ENCODE measurements at places on chromosomes 7 and 10. TPM values are rescaled to one million over a fixed set of nuclear protein-coding genes. Genes with fewer than 3 reads are reported as not detected.

DNA sequence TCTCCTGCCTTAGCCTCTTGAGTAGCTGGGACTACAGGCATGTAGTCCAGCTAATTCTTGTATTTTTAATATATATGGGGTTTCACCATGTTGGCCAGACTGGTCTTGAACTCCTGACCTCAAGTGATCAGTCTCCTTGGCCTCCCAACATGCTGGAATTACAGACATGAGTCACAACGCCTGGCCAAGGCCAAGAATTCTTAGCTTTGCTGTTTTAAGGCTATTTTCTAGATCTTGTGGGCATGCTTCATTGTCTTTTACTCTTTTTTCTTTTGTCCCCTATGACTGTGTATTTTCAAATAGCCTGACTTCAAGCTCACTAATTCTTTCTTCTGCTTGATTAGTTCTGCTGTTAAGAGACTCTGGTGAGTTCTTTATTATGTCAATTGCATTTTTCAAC, 56.4 kb upstream of the TAS2R16 start:
- no peaks in the 10 kb centered on the region for H3K4me1 ChIP-seq
- H3K27me3 ChIP-seq = no peaks in the 10 kb centered on the region
- no peaks in the 10 kb centered on the region for H3K36me3 ChIP-seq
- no peak for DNase-seq

- H3K27ac ChIP-seq = no peak overlapping the region
- no peaks in the 10 kb centered on the region for H3K4me1 ChIP-seq
- DNase-seq = no peak
- H3K4me3 ChIP-seq = no peak overlapping the region
- no peaks in the 10 kb centered on the region for H3K36me3 ChIP-seq
Measured at GRCh38 chr7:77548206-77548605, 11.1 kb downstream of the PTPN12 start.

GRCh38 chr7:82423446-82423845, 20.1 kb downstream of the CACNA2D1 start:
- H3K4me3 ChIP-seq = no peak overlapping the region
- no peaks in the 10 kb centered on the region for H3K36me3 ChIP-seq
- no peak for DNase-seq
- no peaks in the 10 kb centered on the region for H3K27me3 ChIP-seq
- H3K4me1 ChIP-seq = no peaks in the 10 kb centered on the region

Gene SLC13A1
- not detected for total RNA-seq

Gene SMKR1
- not detected for total RNA-seq

GRCh38 chr10:26779176-26779860, 81.4 kb downstream of the ABI1 start:
- no peak for DNase-seq
- H3K4me3 ChIP-seq = no peak overlapping the region
- H3K4me1 ChIP-seq = no peaks in the 10 kb centered on the region

GRCh38 chr7:30321089-30321881, 36.9 kb downstream of the ZNRF2 start:
- no peaks in the 10 kb centered on the region for H3K36me3 ChIP-seq
- H3K27ac ChIP-seq = peak overlapping the region; percentile 54
- no peaks in the 10 kb centered on the region for H3K27me3 ChIP-seq
- H3K4me3 ChIP-seq = no peak overlapping the region
- H3K4me1 ChIP-seq = no peaks in the 10 kb centered on the region
- DNase-seq = no peak

GRCh38 chr10:93160829-93161228, 87.1 kb downstream of the CYP26A1 start:
- no peaks in the 10 kb centered on the region for H3K27me3 ChIP-seq
- H3K4me1 ChIP-seq = no peaks in the 10 kb centered on the region
- no peaks in the 10 kb centered on the region for H3K36me3 ChIP-seq
- H3K27ac ChIP-seq = no peak overlapping the region
- no peak overlapping the region for H3K4me3 ChIP-seq
- no peak for DNase-seq

GRCh38 chr10:3757638-3758490, 27.1 kb downstream of the KLF6 start:
- no peak for DNase-seq
- no peak overlapping the region for H3K4me3 ChIP-seq
- H3K4me1 ChIP-seq = no peaks in the 10 kb centered on the region
- no peaks in the 10 kb centered on the region for H3K27me3 ChIP-seq
- no peaks in the 10 kb centered on the region for H3K36me3 ChIP-seq
- no peak overlapping the region for H3K27ac ChIP-seq

Gene GPR15LG
- total RNA-seq = not detected

Gene MMP21
- total RNA-seq = 0.33 TPM

DNA sequence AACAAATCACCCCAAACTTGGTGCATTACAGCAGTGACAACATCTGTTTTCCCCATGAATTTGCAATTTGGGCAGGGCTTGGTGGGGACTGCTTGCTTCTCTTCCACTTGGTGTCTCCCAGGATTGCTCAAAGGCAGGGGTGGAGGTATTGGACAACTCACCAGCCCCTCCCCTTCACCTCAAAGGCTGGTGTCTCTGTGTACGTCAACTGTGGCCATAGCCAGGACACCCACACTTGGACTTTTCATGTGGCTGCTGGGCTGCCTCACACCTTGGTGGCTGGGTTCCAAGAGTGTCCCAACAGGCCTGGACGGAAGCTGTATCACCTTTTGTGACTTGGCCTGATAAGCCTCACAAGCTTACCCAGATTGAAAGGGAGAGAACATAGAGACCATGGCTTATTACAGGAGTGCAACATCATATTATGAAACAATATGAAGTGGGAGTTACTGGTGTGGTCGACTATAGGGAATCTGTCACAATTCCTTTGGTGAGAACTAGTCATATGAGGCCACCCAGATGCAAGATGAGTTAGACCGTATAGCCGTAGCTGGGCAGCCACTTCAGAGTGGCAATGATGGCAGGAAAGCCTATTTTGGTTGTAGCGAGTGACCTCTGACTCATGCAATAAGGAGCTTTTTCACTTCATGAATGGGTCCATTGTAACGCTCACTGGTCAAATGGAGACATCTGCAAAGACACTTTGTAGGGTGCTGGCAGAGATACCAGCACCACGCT, 187.6 kb upstream of the ITGB1 start:
- H3K4me1 ChIP-seq = no peaks in the 10 kb centered on the region
- H3K27me3 ChIP-seq = no peaks in the 10 kb centered on the region
- no peak for DNase-seq
- H3K27ac ChIP-seq = no peak overlapping the region

DNA sequence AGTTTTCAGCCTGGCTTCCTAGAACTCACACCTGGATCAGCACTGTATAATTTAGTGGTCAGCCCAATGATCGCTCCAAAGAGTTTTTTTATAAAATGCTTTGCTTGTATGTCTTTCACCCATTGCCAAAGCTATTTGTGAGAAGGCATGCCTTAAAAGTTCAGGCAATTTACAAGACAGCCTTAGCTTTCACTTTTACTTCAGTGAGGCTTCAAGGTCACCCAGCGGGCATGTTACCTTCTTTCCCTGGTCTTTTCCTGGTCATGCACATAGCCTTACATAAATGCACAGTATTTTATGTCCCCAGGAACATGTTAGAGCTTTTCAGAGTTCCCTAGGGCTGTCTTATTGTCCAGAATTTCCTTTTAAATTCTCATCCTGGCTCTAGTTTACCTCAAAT, 179.9 kb upstream of the TMEM72 start:
- no peak for DNase-seq
- no peaks in the 10 kb centered on the region for H3K27me3 ChIP-seq
- no peaks in the 10 kb centered on the region for H3K4me1 ChIP-seq
- H3K4me3 ChIP-seq = no peak overlapping the region
- H3K27ac ChIP-seq = no peak overlapping the region
- H3K36me3 ChIP-seq = no peaks in the 10 kb centered on the region

Gene SPDYE6
- total RNA-seq = not detected

- no peaks in the 10 kb centered on the region for H3K27me3 ChIP-seq
- peak overlapping the region; percentile 86 for H3K27ac ChIP-seq
- peak; percentile 67 for DNase-seq
- no peaks in the 10 kb centered on the region for H3K36me3 ChIP-seq
Measured at GRCh38 chr10:3887885-3888476, 103.0 kb upstream of the KLF6 start.

DNA sequence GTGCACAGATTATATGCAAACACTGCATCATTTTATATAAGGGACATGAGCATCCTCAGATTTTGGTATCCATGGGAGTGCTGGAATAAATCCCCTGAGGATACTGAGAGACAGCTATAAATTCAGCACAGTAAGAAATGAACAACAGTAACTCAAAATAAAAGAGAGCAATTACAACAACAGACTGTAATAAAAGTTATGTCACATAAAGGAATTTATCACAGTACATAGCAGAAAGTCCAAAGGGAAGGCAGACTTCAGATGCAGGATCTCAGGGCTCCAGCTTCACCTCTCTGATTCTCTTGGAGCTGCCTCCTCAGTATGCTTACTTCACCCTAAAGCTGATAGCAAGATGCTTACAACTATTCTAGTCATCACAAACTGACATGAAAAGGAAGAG, 43.9 kb upstream of the STRIP2 start:
- no peak overlapping the region for H3K4me3 ChIP-seq
- no peaks in the 10 kb centered on the region for H3K36me3 ChIP-seq
- no peaks in the 10 kb centered on the region for H3K4me1 ChIP-seq
- DNase-seq = no peak

Gene TACC2
- total RNA-seq = 28.5 TPM

- no peaks in the 10 kb centered on the region for H3K27me3 ChIP-seq
- H3K36me3 ChIP-seq = no peaks in the 10 kb centered on the region
- no peak overlapping the region for H3K27ac ChIP-seq
- H3K4me1 ChIP-seq = no peaks in the 10 kb centered on the region
Measured at GRCh38 chr10:85849315-85849714, 517.3 kb downstream of the GRID1 start.

- H3K27ac ChIP-seq = peak overlapping the region; percentile 97
- peak; percentile 30 for DNase-seq
- no peaks in the 10 kb centered on the region for H3K36me3 ChIP-seq
- peak overlapping the region; percentile 95 for H3K4me3 ChIP-seq
Measured at GRCh38 chr10:89414879-89415821, 782 bp downstream of the IFIT5 start.

GRCh38 chr7:76294344-76295024, 8.0 kb upstream of the HSPB1 start:
- H3K36me3 ChIP-seq = no peaks in the 10 kb centered on the region
- DNase-seq = peak; percentile 86
- no peaks in the 10 kb centered on the region for H3K27me3 ChIP-seq
- H3K27ac ChIP-seq = peak overlapping the region; percentile 97
- peaks cover 17% of the 10 kb centered on the region for H3K4me1 ChIP-seq

DNA sequence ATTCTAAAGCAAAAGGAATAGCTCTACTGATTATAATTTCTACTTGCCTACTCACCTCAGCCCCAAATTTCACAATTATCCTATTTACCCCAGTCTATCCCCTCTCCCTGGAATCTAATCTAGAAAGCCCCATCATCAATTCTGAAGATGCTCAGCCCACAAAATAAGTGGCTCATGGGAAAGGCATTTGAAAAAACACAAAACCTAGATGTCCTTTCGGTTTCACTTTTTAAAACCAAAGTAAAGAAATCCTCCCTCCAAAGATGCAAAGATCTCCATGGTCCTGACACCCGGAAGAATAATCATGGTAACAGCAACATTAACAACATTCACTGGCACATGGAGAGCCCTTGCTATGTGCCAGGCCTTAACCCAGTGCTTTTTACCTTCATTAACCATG, 224.8 kb downstream of the FGFR2 start:
- H3K36me3 ChIP-seq = no peaks in the 10 kb centered on the region
- H3K27me3 ChIP-seq = no peaks in the 10 kb centered on the region
- no peaks in the 10 kb centered on the region for H3K4me1 ChIP-seq
- DNase-seq = no peak
- H3K27ac ChIP-seq = no peak overlapping the region
- H3K4me3 ChIP-seq = no peak overlapping the region

Gene FKBP6
- not detected for total RNA-seq

- no peaks in the 10 kb centered on the region for H3K36me3 ChIP-seq
- no peaks in the 10 kb centered on the region for H3K27me3 ChIP-seq
- H3K27ac ChIP-seq = no peak overlapping the region
- H3K4me1 ChIP-seq = no peaks in the 10 kb centered on the region
- DNase-seq = no peak
Measured at GRCh38 chr10:11853468-11853867, 30.3 kb downstream of the PROSER2 start.

DNA sequence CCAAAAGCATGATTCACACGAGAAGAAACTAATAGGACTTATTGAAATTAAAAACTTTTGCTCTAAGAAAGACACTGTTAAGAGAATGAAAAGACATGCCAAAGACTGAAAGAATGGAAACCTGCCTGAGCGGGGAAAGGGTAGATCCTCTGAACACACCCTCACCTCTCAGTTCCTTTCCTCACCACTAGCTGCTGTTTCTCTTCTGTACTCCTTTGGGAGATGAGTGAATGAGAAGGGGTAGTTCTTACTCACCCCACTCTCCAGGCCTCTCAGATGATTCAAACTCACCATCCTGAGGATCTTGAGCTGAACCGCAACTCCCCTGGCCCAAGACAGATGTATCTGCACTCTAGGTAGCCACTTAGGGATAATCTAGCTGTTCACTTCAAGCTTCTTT, 41.9 kb downstream of the IQUB start:
- H3K36me3 ChIP-seq = no peaks in the 10 kb centered on the region
- H3K27ac ChIP-seq = no peak overlapping the region
- no peaks in the 10 kb centered on the region for H3K27me3 ChIP-seq
- no peak overlapping the region for H3K4me3 ChIP-seq

DNA sequence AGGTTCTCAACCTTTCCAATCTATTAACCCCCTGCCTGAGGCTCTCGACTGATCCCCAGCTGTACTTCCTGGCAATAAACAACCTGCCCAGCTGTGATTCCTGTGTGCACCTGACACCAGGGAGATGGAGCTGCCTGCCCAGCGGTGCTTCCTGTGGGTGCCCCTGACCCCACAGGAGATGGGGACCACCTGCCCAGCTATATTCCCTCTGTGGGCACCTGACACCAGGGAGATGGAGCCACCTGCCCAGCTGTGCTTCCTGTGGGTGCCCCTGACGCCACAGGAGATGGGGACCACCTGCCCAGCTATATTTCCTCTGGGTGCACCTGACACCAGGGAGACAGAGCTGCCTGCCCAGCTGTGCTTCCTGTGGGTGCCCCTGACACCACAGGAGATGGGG, 184.0 kb downstream of the DIP2C start:
- H3K4me1 ChIP-seq = no peaks in the 10 kb centered on the region
- no peaks in the 10 kb centered on the region for H3K27me3 ChIP-seq
- no peaks in the 10 kb centered on the region for H3K36me3 ChIP-seq
- no peak overlapping the region for H3K27ac ChIP-seq
- no peak overlapping the region for H3K4me3 ChIP-seq

DNA sequence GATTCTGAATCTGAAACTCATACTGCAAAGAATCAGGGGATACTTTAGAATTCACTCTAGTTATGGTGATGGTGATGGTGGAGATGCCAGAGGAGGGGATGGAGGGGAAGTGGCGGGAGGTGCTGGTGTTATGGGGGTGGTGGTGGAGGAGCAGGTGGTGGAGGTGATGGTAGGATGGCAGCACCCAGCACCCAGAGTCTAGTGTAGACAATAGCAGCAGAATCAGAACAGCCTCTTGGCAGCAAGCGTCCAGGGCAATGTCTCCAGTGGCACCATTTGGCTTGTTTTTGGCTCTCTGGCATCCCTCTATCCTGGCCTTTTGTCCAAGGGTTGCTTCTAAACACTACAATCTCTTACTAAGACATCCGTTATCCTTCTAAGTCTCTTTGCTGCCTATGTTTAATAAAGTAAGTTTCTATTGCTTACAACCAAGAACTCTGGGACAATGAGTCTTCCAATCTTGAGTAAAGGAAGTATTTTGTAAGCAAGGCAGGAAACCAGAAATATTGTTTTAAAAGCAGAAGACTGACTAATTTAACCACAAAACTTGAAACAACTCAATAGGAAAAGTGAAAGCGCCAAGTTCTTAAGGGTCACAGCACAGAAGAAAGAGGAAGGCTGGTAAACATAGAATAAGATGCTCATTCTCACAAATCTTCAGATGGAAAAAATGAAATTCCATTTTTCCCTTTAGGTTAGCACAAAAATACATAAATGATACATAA, 42.4 kb upstream of the GDF10 start:
- no peaks in the 10 kb centered on the region for H3K27me3 ChIP-seq
- H3K36me3 ChIP-seq = no peaks in the 10 kb centered on the region
- no peak overlapping the region for H3K27ac ChIP-seq
